ENCODE measurements at places on chromosomes 5 and 9. TPM values are rescaled to one million over a fixed set of nuclear protein-coding genes. Genes with fewer than 3 reads are reported as not detected.

The NTNG2 gene
- 0.74 TPM for polyA plus RNA-seq

GRCh38 chr5:14900693-14901461 lies 29.3 kb upstream of the ANKH start:
- no peak for DNase-seq

- peak; percentile 50 for DNase-seq
Measured at GRCh38 chr5:32173267-32174010, 680 bp downstream of the GOLPH3 start.

The TLX3 gene
- not detected for polyA plus RNA-seq

GRCh38 chr9:128372784-128373183 lies 1.6 kb downstream of the URM1 start:
- no peak for DNase-seq
